ENCODE measurements at places on chromosomes 13 and 19. TPM values are rescaled to one million over a fixed set of nuclear protein-coding genes. Genes with fewer than 3 reads are reported as not detected.

Gene NECTIN2
- 169 TPM for polyA plus RNA-seq

Gene GPR18
- 0.19 TPM for polyA plus RNA-seq

Gene KXD1
- polyA plus RNA-seq = 50.3 TPM

- DNase-seq = no peak
Measured at GRCh38 chr13:28489524-28489931, 5.4 kb downstream of the FLT1 start.

GRCh38 chr13:109130093-109130835, 500.9 kb downstream of the MYO16 start:
- no peak for DNase-seq

Gene WDFY2
- 11.7 TPM for polyA plus RNA-seq

DNA sequence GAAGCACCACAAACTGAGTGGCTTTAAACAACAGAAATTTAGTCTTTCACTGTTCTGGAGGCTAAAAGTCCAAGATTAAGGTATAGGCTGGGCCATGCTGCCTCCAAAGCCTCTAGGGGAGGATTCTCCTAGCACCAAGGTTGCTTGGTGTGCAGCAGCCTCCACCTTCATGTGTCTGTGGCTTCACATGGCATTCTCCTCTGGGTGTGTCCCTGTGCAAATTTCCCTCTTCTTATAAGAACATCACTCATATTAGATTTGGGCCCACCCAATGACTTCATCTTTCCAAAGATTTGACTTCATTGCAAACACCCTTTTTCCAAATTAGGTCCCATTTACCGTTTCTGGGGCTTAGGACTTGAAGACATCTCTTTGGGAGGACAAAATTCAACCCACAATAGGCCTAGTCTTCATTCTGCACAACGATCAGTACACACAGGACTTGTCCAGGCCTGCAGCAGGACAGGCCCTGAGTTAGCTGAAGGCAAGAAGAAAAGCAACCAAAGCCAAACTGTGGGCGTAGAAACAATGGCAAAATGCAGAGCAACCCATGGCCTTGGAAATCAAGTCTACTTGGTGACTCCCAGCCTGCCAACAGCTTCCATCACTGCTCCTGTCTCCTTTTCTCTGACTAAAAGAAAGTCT, 521.2 kb upstream of the NBEA start:
- DNase-seq = no peak

DNA sequence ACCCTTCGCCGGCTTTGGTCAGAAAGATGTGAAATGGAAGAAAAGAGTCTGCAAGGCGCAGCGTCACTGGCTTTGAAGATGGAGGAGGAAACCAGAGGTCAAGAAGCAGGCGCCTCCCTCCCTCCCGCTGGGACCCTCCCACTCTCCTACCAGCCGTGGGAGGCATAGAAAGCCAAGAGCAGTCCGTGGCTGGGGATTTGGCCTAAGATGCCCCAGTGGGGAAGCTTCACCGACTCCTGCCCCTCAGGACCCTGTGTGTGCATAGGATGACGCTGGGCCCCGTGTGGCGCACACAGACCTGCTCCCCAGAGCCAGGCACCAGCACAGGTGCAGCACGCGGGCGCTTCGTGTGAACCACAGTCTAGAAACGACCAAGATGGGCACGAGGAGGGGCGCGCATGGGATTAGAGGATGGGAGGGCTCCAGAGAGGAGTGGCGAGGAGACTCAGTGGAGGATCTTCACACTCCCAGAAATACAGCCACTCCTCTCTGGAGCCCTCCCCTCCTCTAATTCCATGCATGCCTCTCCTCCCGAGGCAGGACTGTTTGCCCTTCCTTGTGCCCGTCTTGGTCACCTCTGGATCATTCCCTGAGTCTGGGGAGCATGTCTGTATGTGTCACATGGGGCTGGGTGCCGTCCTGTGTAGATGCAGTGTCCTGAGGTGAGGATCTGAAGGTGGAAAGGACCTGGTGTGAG, 194.3 kb downstream of the TEX29 start:
- no peak for DNase-seq

GRCh38 chr19:19181488-19181998, 10.4 kb downstream of the BORCS8 start:
- no peak for DNase-seq

DNA sequence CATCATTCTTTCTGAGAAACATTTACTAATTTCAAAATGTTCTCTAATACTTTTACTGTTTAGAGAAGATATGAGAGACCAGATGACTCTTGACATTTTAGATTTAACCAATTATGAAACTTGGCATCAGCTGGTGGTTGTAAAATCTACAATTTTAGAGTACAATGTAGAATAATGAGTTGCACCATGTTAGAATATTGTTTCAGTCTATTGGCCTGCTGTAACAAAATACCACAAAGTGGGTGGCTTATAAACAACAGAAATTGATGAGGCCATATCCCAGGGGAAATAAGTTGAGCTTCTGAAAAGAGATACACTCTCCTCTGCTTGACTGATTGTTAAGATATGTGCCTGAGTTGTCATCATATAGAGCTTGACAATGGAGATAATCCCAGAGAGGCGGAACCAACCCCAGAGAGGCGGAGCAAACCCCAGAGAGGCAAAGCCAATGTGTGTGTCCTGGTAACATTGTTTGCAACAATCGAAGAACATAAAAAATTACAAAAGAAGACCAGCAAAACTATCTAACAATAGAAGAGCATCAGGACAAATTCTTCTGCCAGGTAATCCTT, 373.0 kb upstream of the SLITRK1 start:
- DNase-seq = no peak

GRCh38 chr13:71055047-71055446, 812.0 kb downstream of the DACH1 start:
- DNase-seq = no peak

DNA sequence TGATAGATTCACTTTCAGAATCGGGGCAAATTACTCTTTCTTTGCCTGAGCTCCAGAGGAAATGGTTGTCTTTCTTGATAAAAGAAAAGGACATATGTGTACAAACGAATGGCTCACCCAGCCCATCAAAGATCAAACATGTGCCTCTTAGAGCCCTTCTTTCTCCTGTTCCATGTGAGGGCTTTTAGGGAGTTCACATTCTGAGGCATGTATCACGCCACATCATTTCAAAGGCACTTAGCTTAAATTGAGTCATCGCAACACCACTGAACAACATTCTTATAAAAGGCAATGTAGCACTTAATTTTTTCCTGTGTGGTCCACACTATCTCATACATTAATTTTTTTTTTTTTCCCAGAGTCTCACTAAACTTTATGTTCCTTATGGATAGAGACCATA, 521.0 kb downstream of the SUCLA2 start:
- DNase-seq = no peak

Gene SUGT1
- 55.4 TPM for polyA plus RNA-seq

DNA sequence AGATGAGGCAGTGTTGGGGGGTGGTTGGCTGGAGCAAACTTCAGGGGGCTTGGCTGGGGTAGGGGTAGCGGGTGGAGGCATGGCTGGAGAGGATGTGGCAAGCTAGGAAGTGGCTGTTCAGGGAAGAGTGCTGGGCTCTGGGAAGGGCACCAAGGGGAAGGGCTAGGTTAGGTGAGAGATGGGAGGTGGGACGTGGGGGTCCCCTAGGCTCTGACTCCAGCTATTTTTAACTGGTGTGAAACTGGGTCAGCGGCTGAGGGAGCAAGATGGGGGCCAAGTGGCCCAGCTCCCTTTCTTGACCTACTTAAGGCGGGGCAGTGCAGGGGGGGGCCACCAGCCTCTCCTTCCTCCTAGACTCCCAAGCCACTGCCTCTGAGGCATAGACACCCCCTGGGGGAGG, 7.3 kb downstream of the KCNC3 start:
- DNase-seq = no peak

GRCh38 chr13:31168166-31168565, 6.5 kb upstream of the HSPH1 start:
- DNase-seq = no peak

GRCh38 chr19:7844405-7844804, 14.4 kb downstream of the EVI5L start:
- no peak for DNase-seq

Gene PSG11
- polyA plus RNA-seq = 0.18 TPM

Gene CGB8
- polyA plus RNA-seq = not detected

Gene NMRK2
- 0.14 TPM for polyA plus RNA-seq

Gene EPS8L1
- 48.6 TPM for polyA plus RNA-seq

Gene MYO9B
- polyA plus RNA-seq = 42.2 TPM

DNA sequence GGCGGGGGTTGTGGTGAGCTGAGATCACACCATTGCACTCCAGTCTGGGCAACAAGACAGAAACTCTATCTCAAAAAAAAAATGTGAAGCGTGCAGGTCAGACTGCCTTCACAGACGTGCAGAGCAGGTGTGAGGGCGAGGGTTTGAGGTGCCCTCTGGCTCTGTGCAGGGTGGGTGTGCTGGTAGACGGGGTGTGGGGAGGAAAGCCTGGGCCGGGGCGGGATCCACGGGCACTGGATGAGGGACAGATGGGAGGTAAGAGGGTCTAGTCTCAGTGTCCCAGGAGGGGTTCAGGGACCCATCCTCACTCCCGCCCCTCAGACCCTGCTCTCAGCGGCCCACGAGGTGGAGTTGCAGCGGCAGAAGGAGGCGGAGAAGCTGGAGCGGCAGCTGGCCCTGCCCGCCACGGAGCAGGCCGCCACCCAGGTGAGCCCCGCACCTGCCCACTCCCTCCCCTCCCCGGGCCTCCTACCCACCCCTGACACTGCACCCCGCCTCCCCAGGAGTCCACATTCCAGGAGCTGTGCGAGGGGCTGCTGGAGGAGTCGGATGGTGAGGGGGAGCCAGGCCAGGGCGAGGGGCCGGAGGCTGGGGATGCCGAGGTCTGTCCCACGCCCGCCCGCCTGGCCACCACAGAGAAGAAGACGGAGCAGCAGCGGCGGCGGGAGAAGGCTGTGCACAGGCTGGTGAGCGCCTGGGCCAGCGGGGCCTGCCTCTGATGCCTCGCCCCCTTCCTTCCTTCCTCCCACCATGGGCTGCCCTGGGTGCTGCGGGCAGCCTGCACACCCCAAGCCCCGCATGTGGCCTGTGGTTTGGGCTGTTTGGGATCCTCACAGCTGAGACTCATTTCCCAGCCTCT, 9.1 kb downstream of the NOP53 start:
- DNase-seq = no peak

DNA sequence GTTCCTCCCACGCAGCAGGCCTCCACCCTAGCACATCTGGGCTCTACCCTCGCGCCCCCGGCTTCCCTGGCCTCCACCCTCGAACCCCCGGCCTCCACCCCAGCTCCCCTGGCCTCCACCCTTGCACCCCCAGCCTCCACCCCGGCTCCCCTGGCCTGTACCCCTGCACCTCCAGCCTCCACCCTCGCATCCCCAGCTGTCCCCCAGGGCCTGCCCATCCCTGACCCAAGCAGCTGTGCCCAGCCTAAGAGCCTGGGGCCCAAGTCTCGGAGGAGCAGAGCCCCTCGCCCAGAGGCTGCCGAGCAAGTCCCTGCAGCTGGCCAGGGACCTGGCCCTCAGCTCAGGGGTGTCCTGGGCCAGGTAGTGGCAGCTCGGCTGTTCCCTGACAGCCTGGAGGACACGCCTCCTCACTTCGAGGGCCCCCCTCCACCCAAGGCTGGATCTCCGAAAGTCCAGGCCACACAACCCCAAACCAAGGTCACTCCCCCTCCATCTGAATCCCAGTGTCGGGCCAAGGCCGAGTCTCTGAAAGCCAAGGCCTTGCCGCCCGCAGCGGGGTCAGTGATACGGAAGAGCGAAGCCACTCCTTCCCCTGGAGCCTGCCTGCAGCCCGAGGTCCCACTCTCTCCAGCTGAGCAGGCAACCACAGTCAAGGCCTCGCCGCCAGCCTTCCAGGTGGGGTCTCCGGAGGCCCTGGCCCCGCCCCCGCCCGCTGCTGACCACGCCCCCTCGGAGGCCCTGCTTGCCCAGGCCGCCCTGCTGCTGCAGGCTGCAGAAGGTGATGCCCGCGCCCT, 7.9 kb upstream of the ARHGAP33 start:
- peak; percentile 56 for DNase-seq

DNA sequence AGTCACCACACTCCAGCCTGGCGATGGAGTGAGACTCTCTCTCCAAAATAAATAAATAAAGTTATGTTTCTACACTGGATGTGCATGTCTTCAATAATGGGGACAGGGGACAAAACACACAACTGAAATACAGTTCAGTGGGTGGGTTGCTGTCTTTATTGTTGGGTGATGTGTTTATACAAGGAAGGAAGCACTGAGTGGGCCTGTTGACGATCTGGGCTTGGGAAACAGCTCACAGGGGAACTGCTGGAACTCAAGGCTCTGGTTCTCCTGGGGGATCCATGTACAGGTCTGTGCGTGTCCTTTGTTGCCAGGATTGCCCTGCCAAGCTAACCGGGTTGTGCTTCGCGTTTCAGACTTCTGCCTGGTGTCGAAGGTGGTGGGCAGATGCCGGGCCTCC, 18.9 kb downstream of the SPINT2 start:
- no peak for DNase-seq

Gene ZNF71
- polyA plus RNA-seq = 8.4 TPM

DNA sequence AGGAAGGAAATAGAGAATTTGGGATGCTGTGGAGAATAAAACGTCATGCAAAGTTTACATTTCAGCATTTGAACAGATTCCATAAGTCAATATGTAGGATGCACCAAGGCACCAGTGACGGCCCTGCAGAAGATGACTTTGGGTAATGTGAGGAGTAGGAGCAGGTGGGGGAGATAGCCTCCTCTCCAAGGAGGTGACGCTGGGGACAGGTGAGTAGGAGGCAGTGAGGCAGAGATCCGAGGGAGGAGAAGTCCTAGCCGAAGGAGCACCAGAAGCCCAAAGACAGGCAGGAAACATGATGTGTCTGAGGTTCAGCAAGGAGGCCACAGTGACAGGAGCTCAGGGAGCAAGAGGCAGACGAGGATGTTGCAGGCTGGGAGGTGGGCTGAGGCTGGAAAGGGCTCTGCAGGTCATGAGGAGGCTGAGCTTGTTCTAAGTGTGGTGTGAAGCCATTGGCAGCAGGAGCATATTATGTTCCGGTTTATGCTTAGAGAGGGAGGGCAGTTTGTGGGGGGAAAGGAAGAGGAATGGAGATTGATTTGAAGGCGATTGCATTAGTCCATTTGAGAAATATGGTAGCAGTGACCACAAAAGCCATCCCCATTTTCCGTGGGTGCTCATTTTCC, 55.7 kb upstream of the C1QTNF9 start:
- DNase-seq = no peak

DNA sequence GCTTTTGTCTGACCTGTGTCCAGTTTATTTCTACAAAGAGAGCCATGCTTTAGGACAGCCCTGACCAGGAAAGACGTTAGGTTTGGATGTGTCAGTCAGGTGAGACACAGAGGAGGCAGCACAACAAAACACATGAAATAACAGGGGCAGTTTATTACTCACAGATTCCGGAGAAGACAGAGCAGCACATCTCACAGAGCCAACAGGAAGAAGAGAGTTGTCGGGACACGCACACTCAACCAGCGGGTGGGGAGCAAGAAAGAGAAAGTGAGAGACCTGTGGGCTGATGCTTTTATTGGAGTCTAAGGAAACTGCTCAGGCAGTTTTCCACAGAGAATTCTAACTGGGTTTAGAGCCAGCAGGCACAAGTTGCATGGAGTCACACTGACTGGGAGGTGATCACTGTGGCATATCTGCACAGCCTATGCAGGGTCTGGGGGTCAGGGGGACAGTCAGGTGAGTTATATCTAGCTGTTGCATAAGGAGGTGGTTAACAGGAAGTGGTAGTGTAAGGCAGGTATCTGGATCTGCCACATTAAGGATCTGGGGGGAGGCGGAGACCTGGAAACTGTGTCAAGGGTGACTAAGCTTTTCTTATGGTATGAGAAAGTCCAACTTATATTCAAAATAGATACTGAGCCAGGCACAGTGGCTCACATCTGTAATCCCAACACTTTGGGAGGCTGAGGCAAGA, 24.1 kb upstream of the CEACAM20 start:
- DNase-seq = no peak

GRCh38 chr19:37874784-37875183, 31.6 kb downstream of the WDR87 start:
- DNase-seq = no peak

- no peak for DNase-seq
Measured at GRCh38 chr13:41897126-41897525, 63.8 kb downstream of the VWA8 start.

Gene MBD3L3
- not detected for polyA plus RNA-seq

Gene IGFL1
- not detected for polyA plus RNA-seq

Gene GJA3
- 13.6 TPM for polyA plus RNA-seq
